ENCODE measurements at places on chromosomes 7 and 10. TPM values are rescaled to one million over a fixed set of nuclear protein-coding genes. Genes with fewer than 3 reads are reported as not detected.

ITGA8 gene
- total RNA-seq, result 17.4 TPM

RELN gene
- total RNA-seq, result 0.39 TPM

MORN4 gene
- total RNA-seq, result 8.7 TPM

KAZALD1 gene
- total RNA-seq, result 2.5 TPM

GPR26 gene
- total RNA-seq, result not detected

PNLIP gene
- not detected for total RNA-seq

NCF1 gene
- total RNA-seq, result 2.7 TPM

CALHM3 gene
- total RNA-seq, result not detected

CFAP46 gene
- total RNA-seq, result 10.6 TPM

NPFFR1 gene
- total RNA-seq, result not detected

GRCh38 chr7:122525355-122525754, 173.6 kb downstream of the RNF133 start:
- no peak for DNase-seq
- no peaks in the 10 kb centered on the region for H3K4me1 ChIP-seq
- no peak overlapping the region for H3K27ac ChIP-seq
- no peaks in the 10 kb centered on the region for H3K36me3 ChIP-seq

- H3K27ac ChIP-seq, result no peak overlapping the region
- no peak overlapping the region for H3K4me3 ChIP-seq
- no peaks in the 10 kb centered on the region for H3K27me3 ChIP-seq
- DNase-seq, result no peak
- no peaks in the 10 kb centered on the region for H3K36me3 ChIP-seq
- H3K4me1 ChIP-seq, result no peaks in the 10 kb centered on the region
These were observed 49.3 kb downstream of the ABCB4 start for GRCh38 chr7:87426160-87426559.
